WTC11 (cell line): ENCODE measurements at places on chromosomes 12 and 14.

- peak; percentile 77 for DNase-seq
Measured at GRCh38 chr14:74531467-74531866, 37.9 kb downstream of the ISCA2 start.

DNA sequence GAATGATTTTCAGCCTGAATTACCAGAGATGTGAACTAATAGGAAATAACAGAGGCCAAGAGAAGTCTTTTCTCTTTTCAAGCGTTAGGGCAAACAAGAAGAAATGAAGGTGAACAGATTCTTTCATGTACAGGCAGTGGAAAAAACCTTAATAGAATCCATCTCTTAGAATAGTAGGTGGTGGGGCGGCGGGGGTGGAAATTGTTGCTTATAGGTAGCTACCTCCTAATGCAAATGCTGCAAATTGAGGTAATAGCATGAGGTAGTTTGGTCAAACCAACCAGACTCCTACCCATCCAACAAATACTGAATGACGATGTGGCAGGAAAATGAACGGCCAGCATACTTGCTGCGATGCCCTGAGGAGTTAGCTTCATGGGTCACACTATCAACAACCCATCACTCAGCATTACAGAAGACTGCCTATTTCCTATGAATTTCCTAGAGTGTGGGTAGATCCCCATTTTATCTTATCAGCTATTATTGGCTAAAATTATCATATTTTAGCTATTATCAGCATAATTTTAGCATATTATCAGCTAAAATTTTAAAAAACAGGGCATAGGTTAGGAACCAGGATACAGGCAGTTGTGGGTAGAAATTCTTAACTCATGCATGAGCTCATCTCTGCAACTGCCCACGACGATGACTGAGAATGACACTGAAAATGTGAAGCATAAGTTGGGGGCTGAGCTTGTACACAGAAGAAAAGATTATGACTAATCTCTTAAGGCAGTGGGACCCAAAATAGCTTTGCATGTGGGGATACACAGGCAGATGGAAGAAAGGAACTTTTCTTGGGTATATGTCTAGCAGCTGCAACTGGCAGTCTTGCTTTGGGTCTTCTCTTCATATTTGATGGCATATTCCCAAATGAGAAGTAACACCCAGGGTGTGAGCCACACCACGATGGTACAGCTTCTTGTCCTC lies 68.7 kb downstream of the NIN start:
- DNase-seq = no peak

DNA sequence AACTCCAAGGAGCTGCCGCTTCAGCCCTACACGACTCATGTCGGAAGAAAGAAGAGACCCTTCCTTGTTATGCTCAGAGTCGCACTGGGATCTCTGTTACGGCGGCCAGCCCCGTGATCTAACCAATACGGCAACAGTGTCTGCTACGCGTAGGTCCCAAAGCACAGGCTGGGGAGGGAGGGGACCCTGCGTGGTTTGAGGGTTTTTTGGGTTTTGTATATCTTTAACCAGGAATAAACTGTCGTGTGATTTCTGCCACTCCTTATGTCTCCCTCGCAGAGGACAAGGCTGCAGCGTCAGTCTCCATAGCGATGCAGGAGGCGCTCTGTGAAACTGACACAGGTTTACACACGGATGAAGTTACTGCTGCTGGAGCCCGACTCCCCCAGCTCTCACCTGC lies 60.0 kb upstream of the DIO3 start:
- DNase-seq = no peak

DNA sequence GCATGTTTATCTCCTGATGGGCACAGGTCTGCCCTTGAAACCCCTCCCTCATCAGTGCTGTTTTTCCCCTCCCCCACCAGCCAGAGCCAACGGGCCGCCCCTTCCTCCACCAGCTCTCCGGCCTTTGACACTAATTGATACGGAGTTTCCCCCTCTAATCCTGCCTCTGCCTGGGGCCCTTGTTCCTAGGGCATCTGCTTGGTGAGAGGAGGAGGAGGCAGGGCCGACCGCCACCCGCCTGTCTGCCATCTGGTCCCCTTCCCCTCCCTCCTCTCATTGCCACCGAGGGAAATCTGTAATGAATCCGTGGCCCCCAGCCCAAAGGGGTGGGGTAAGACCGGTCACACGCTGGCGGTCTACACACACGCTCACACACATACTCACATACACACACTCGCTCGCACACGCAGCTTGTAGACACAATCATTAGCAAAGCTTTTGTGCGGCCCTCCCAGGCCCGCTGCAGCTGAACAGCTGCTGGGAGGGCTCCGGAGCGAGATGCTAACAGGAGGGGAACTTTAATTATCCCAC lies 27.4 kb downstream of the SRRM4 start:
- DNase-seq = peak; percentile 18

DNA sequence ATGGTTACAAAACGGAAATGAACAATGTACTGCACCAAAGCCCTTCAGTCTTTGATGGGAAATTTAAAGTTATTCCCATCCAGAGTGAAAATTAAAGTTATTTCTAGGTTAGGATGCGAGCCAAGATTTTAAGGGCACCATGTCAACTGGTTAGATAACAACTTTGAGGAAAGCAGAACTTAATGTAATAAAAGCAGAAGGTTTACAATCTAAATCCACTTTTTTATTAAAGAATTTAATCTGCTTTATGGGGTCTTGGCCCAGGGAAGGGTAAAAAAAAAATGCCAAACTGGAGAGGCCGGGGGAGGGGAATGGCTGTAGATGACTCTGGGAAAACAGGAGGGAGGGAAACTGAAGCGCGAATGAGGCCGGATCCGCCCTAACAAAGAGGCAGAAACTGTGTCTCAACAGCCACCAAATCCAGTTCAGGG lies 108.2 kb upstream of the ATF7IP start:
- no peak for DNase-seq

GRCh38 chr12:6052206-6052939 lies 72.1 kb downstream of the VWF start:
- DNase-seq = no peak

DNA sequence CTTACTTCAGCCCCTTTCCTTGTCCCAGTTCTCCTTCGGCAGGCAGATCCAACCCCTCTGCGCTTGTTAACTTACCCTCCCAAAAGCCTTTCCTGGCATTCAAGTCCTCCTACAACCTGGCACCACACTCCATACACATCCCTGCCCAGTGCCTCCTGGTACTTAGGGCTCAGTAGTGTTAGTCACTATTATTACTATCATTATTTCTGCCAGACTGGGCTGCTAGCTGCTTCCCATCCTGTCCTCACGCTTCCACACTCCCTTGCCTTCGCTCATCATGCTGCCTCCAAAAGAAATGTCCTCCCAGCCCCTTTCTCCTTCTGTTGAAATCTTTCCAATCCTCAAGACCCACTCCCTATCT lies 1.6 kb upstream of the HDAC7 start:
- no peak for DNase-seq

- DNase-seq = no peak
Measured at GRCh38 chr12:85626001-85626783, 210.0 kb downstream of the RASSF9 start.

DNA sequence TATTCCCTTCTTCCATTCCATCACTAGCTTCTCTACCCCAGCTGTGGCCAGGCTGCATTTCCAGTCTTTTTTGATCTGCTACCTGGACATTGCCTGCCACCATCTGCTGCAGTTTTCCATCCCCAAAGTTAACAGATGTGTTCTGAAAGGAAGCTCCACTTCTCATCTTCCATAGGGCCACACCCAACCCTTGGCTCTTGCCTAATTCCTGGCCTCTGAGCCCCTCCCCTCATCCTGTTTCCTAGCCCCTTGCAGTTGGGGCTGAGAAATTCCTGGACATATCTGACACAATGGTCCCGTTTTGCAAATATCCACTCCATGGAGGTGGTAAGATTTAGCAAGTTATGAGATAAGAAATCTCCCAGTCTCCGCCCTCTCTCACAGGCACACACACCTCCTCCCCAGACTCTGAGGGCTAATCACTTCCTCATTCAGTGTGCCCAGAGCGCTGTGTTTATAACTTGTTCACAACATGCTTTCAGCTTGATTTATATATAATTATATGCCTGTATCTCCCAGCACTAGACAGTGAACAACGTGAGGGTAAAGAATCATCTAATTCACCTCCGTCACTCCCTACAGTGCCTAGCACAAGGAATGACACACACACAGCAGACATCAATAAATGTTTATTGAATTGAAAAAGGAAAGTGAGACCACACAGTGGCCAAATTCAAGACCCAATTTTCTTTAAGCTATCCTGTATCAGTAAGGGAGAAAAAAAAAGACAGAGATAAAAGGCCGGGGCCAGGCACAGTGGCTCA lies 13.4 kb downstream of the SMUG1 start:
- DNase-seq = no peak

DNA sequence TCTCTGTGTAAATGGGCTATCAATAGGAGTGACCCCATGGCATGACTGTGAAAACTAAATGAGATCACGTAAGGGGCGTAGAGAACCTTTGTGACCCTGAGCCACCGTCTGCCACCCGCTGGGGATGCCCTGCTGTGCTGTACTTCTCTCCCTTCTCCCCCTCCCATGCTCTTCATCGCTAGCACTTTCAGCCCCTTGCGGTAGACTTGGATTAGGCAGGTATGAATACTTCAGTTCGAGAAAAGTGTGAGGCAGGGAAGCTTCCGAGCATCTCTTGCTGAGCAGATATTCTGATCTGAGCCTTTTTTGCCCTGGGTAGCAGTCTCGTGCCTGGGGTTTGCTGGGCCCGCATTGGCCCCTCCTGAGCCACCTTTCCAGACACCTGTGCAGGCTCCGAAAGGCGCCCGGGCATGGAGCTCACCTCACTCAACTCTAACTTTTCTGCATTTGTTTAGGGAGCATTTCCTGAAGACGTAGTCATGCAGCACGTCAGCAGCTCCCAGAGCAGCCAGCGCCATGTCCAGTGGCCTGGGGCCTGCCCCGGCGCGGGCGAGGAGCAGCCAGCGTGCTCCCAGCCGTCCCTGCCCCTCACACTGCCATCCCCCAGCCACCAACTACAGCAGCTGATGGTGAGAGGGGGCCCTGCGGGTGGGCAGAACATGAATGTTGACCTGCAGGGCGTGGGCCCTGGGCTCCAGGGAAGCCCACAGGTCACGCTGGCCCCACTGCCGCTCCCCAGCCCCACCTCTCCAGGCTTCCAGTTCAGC lies 40.4 kb downstream of the DDX51 start:
- no peak for DNase-seq

DNA sequence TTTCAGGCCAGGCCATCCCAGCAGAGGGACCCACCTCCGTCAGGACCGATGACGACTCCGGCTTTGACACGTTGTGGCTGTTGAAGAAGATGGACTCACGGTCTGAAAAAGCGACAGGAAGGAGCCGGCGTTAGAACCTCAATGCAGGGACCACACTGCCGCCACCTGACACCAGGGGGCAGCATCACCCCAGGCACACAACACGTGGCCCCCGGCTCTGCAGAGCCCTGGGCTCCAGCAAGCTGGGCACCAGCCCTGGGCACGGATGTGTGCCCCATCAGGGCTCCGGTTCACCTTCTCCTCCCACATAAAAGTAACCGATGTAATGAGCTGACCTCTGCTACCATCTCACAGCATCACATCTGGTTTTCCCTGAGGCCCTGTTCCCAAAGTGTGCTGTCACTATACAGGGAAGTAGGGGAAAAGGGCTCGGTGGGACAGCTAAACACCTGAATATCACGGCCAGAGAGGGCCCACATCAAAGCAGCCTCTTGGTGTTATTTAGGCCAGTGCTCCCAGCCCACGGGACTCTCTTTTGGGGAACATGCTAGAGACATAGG lies 29.0 kb downstream of the CHGA start:
- peak; percentile 84 for DNase-seq

GRCh38 chr12:58919231-58920101 lies 838 bp downstream of the LRIG3 start:
- DNase-seq = no peak

DNA sequence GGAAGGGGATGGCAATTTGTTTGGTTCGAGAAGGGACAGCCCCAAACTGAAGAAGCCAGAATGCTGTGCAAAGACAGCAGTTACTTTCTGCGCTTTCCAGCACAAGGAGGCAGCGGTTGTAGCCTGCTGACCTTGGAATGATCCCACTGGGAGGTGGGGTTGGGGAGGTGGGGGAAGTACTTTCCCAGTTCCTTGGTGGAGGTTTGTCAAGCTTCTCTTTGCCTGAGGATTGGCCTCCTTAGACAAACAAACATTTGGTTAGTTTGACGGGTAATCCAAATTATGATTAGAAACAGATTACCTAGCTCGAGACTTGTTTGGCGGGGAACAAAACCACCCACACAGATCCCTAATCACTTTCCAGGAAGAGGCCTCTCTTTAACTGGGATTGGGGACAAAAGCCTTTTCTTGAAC lies 79.1 kb upstream of the EGLN3 start:
- DNase-seq = peak; percentile 14

DNA sequence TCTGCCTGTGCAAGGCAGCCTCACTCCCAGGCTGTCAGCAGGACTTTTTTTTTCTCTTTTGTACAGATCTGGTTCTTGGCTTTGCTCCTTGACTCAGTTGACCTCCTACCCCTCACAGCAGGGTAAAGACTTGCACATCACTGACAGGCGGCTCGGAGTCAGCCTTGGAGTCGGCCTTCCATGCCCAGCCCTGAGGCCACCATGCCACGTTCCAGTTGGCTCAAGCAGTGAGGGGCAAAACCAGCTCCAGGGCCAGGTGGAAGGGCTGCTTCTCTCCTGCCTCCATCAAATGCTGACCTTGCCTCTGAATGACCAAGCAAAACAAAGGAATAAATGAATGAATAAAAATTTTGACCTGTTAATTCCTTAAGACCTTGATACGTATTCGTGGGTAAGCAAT lies 27.6 kb downstream of the JAG2 start:
- no peak for DNase-seq

DNA sequence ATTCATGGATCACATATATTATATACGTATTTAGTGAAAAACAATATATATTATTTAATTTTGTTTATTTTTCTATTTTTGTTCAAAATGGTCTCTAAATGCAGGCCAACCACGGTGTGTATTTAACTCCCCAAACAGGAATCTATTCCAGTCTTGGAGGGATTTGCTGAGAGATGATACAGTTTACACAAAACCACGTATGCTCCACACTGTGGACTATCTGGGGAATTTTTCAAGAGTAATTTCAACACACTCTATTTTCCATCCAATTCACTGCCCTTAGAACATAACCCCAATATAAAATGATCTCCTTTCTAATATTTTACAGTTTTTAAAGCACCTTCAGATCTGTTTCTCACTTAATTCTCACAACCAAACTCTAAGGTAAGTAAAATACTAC lies 15.3 kb downstream of the EML1 start:
- no peak for DNase-seq

DNA sequence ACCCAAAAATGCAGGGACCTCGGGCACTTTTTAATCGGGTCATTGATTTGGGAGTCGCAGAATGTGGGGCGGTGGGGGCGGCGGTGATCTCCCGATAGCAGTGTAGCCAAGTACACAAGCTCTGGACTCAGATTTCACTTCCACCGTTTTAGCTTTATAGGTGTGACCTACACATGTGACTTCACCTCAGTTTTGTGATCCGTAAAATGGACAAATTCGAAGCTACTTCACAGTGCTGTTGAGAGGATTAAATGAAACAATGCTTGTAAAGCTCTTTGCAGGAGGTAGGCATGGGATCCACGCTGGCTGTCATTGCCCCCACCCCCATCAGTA lies 478 bp downstream of the RITA1 start:
- no peak for DNase-seq

DNA sequence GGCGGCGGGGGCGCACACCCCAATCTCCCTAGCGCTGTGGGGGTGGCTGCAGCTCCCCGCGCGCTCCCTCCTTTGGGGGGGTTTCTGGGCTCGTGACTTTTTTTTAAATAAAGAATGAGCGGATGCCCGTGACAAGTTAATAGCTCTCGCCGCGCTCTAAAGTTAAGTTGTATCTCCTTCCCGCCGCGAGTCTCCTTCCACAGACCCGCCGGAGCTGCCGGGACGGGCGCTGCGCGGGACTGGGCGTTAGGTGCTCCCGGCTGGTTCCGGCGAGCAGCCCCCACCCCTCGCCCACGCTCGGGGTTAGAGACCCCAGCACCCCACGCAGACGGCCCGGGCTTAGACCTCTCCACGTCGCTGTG lies 82.6 kb upstream of the HMGA2 start:
- no peak for DNase-seq
